ENCODE measurements at places on chromosomes 16 and 17.

GRCh38 chr17:46989637-46990431, 10.8 kb upstream of the RPRML start:
- DNase-seq = no peak

GRCh38 chr16:83715217-83715920, 92.4 kb upstream of the HSBP1 start:
- no peak for DNase-seq

DNA sequence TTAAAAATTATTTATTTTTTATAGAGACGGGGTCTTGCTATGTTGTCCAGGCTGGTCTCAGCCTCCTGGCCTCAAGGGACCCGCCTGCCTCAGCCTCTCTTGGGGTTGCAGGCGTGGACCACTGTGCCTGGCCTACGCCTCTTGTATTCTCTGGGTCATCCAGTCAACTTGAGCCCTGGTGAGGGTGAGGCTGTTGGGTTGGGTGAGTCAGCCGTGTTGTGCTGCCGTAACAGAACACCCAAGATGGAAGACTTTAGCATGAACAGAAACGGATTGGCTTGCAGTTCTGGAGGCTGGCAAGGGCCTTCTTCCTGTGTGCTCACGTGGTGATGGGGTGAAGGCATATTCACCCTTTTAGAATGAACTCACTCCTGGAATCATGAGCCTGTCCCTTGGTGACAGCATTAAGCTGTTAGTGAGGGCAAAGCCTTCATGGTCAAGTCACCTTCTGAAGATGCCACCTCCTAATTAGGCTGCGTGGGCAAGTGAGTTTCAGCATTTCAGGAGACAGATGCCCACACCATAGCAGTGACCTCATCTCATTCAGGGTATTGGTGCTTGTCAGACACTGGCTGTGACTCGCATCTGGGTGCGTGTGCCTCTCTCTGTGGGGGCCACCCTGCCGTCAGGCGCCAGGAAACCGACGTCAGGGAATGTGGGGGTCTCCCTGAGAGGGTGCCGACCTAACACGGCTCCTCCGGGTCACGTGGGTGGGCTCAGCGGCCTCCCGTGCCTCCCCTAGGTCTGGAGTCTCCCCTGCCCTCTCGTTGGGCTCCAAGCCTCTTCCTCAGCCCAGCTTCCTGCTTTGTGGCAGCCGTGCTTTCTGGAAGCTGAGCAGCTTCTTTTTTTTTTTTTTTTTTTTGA, 49.8 kb downstream of the WDR45B start:
- DNase-seq = no peak

DNA sequence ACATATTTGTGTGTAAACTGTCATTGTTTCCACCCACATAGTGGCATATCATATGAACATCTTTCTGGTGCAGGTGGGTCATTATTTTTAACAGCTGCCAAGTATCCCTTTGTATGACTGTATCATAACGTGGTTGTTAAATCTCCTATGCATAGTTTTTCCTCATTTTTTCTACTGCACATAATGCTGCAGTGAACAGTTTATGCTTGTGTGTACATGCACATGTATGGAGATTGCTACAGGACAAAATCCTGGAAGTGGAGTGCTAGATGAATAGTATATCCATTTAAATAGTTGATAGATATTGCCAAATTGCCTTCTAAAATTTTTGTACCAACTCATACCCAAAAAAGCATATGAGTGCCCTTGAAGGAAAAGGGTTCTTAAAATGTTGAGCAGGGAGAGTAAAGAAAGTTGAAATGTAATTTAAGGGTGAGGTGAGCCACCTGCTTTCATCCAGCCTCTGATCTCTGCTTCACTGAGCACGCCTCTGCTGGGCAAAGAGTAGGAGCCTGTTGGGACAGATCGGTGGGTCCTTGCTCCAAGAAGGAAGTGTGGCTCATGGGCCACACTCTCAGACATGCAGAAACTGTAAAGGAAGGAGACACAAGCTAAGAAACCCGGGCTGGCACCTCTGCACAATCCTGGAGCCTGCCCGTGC, 55.3 kb downstream of the HLF start:
- no peak for DNase-seq

DNA sequence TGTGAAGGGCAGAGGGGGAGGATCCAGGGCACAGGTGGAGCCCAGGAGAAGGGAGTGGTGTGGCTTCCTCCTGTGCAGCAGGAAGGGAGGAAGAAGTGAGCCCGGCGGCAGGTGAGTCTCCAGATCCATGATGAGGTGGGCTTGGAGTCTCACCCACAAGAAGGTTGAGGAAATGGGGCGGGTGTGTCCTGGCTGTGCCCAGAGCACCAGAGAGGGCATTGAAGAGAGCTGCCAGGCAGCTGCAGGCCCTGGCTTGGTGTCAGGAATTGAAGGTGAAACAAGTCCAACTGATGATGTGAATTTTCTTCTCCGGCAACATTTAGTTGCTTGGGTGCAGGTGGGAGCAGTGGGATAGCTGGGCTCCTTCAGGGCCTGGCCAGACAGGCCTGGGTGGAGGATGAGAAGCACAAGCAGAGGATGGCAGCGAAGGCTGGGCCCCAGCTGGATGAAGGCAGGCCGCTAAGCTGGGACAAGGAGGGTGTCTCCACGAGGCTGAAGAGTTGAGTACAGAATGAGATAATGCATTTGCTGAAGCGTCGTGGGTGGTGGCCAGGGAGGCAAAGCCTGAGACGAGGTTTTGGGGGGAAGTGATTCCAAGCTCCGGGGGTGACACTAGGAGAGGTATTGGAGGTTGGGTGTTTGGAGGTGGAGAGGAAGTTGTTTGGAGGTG, 18.3 kb downstream of the NT5M start:
- DNase-seq = no peak

- no peak for DNase-seq
Observed at GRCh38 chr16:77955127-77955526, 67.2 kb upstream of the CLEC3A start.

- no peak for DNase-seq
Observed at GRCh38 chr17:77280304-77281121, 139.7 kb downstream of the SEC14L1 start.

GRCh38 chr16:79628501-79628975, 28.0 kb upstream of the MAF start:
- no peak for DNase-seq

GRCh38 chr16:1308036-1308976, 1.1 kb upstream of the UBE2I start:
- DNase-seq = no peak

GRCh38 chr17:82524540-82524939, 5.0 kb downstream of the FOXK2 start:
- no peak for DNase-seq

DNA sequence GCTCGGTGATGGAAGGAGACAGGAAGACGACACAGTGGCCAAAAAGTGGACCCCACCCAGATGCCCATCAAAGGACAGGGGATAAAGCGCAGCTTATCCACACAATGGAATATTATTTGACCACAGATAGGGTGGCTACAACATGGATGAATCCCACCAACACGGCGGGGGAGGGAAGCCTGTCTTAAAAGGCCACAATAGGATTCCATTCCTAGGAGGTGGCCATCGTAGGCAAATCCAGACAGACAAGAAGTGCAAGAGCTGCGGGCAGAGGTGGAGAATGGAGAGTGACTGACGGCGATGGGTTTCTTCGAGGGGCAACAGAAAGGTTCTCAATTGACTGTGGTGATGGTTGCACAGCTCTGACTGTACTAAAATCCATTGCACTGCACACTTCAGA, 16.0 kb downstream of the SLC38A8 start:
- DNase-seq = no peak

- DNase-seq = no peak
Observed at GRCh38 chr16:67645397-67646121, 615 bp downstream of the CARMIL2 start.
